Calu3 (cell line): ENCODE measurements at places on chromosomes 12 and 14. TPM values are rescaled to one million over a fixed set of nuclear protein-coding genes. Genes with fewer than 3 reads are reported as not detected.
A peak's percentile ranks its signal among the peaks of the same experiment; 100 is the strongest.

Gene MUCL1
- total RNA-seq = not detected in 2 replicates

Gene LRRC10
- not detected in 2 replicates for total RNA-seq

Gene PLCZ1
- total RNA-seq = not detected in 2 replicates

Gene ITPK1
- total RNA-seq = 94.3 and 109 TPM in 2 replicates

Gene ACOT4
- total RNA-seq = 1.1 and 1.6 TPM in 2 replicates

Gene CAPZA3
- total RNA-seq = 0.34 and 0.45 TPM in 2 replicates

GRCh38 chr14:105476097-105476830 is 1.6 kb downstream of the CRIP2 start:
- DNase-seq = peak; percentile 64

GRCh38 chr12:38149395-38150073 is 167.0 kb upstream of the ALG10B start:
- peak; percentile 79 for DNase-seq

DNA sequence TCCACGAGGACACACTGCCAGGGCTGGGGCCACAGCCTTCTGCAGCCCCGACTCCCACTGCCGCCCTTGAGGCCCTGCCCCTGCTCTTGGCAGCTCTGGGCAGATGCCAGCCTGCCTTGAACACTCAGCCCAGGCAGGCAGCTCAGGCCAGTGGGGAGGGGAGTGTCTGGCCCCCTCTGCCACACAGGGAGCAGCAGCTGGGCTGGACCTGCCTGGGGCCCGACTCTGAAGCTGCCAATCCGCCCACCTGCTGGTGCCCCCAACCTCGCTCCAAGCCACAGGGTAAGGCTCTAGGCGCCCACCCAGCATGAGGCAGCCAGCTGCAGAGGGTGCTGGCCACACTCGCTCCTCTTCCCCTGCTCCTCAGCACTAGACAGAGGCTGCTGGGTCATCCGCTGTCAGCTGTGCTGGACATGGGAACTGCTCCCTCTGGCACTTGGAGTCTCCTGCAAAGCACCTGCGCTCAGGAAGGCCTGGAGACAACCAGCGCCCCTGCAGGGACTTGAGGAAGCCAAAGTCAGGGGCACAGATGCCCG is 24.6 kb upstream of the NUDT14 start:
- no peak for DNase-seq

- peak; percentile 22 for DNase-seq
Measured at GRCh38 chr12:74619884-74620283, 82.2 kb downstream of the ATXN7L3B start.

- no peak for DNase-seq
Measured at GRCh38 chr12:57323416-57323815, 72.4 kb upstream of the STAC3 start.

GRCh38 chr12:108831309-108831991 is 25.9 kb downstream of the SSH1 start:
- DNase-seq = no peak

- peak; percentile 64 for DNase-seq
Measured at GRCh38 chr14:30608533-30609006, 13.5 kb upstream of the SCFD1 start.

- DNase-seq = no peak
Measured at GRCh38 chr12:115354007-115354890, 670.3 kb upstream of the TBX3 start.

GRCh38 chr14:88004506-88005036 is 364 bp upstream of the GPR65 start:
- no peak for DNase-seq

- DNase-seq = no peak
Measured at GRCh38 chr14:105568859-105569766, 42.7 kb downstream of the TMEM121 start.

GRCh38 chr12:79547044-79547734 is 143.6 kb downstream of the PAWR start:
- DNase-seq = peak; percentile 91

DNA sequence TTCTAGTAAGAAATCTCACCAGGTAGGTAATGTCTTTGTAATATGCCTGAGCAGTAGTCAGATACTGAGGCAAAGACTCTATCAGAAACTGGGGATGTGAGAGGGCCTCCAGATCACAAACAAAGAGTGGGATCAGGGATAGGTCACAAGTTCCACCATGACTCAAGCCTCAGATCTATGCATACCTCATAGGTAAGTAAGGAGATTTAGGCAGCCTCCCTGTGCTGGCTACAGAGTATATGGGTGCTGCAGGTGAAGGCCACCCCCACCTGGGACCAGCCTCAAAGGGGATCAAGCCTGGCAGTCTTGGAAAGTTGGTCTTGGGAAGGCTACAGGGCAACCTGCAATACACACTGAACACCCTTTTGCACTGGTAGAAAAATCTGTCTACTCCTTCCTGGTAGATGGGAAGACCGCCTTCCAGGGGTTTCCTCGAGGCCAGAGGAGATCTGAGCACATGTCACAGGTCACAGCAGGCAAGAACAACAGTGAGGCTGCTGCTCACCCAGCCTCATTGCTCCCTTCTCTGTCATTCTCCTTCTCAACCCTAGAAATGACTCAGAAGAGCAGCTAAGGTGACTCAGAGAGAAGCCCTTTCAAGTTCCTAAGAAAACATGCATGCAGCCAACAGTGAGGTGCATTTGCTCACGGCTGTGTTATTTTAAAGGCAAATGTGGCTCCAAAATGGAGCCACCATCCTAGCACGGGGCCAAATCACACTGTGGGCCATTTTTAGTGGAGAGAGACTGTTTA is 143.4 kb upstream of the CDKN3 start:
- peak; percentile 14 for DNase-seq

GRCh38 chr12:29782285-29782870 is 1.4 kb downstream of the TMTC1 start:
- no peak for DNase-seq

DNA sequence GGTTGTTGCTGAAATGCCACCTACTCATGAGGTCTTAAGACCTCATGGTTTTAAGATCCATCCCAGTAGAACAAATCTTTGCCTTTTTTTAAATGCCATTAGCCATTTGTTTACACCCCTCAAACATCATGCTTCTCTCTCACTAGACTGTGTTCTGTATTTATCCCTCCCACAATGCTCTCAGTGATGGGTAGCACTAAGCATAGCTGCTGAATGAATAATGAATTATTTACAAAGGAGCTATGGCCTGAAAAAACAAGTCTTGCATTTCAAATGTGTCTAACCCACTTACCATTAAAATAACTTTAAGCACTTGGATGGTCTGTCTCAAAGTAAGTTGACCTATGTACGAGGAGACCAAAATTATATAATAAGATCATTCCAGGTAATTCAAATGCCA is 334.5 kb downstream of the PAWR start:
- no peak for DNase-seq

DNA sequence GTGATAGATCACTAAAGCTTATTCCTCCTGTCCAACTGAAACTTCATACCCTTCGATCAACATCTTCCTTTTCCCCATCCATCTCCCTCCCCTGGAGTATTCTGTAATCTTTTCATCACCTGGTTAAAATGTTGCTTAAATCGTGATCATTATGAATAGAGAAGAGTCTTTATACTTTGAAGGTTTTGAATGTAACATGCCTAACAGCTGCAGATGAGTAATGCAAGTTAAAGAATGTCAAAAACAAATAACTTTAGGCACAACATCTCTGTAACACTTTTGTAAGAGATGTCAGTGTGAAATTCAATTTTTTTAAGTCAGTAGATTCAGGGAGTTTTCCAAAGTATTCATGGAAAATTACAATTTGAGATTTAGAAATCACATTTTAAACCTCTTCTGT is 25.0 kb downstream of the RXYLT1 start:
- DNase-seq = no peak

- DNase-seq = no peak
Measured at GRCh38 chr12:22668441-22668840, 43.5 kb downstream of the ETNK1 start.

- DNase-seq = no peak
Measured at GRCh38 chr14:77177702-77178101, 3.9 kb upstream of the TMEM63C start.

- DNase-seq = peak; percentile 86
Measured at GRCh38 chr12:47779301-47779942, 6.4 kb downstream of the SLC48A1 start.

GRCh38 chr14:33737446-33737845 is 213.4 kb downstream of the EGLN3 start:
- no peak for DNase-seq

- no peak for DNase-seq
Measured at GRCh38 chr14:102417001-102417431, 54.3 kb downstream of the TECPR2 start.

- no peak for DNase-seq
Measured at GRCh38 chr12:2068653-2069052, 15.9 kb downstream of the CACNA1C start.

DNA sequence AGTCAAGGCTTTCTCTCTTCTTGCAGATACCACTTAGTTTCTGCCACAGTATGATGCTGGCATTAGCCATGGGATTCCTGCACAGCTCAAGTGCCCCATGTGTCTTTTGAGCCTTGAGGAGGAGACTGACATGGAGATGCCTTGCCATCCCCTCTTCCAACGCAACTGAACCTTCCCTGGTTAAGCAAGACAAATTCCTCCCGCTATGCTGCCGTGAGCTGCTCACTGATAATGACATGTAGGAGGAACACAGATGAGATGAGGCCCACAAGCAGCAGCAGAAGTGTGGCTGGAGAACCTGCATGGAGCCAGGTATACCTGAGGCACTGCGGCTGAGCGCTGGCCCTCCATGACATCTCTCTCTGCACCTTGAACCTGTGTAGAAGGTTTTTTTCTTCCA is 15.4 kb upstream of the PPP1R1A start:
- no peak for DNase-seq

DNA sequence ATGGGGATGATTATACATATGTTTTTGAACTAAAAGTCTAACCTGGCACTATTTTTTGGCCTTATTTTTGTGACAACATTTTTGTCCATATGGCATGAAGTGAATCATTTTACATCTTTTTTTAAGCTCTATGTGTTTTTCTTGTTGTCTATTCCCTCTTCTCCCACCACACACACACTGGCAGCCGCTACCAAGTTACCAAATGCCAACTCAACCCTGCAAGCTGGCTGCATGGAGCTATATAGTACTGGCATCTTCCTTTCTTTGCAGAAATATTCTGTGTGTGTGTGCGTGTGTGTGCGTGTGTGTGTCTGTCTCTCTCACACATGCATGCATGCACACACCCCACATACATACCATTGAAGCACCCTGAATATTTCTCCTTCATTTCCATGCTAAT is 278.9 kb upstream of the SOX5 start:
- DNase-seq = no peak
